Kidney capillary endothelial cell (primary cell): ENCODE measurements at places on chromosomes 4 and X.

DNA sequence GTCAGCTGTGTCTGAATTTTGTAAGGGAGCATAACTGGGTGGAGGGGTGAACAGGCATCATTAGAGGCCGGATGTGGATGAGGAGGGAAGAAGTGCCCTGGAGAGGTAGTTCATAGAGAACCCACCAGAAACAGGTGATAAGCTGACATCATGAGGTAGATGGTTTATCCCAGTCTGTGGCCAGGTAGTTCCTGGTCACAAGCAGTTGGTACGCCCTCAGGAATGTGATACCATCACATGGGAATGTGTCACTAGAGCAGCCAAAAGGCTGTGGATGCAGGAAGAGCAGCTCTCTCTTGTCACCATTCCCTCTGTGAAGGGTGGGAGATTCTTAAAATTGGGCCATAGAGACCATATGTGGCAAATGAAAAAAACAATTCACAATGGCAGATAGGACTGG is 21.9 kb downstream of the MSN start:
- DNase-seq: no peak

GRCh38 chr4:187883836-187884475 is 111.6 kb upstream of the ZFP42 start:
- DNase-seq: no peak

- no peak for DNase-seq
Measured at GRCh38 chr4:117376692-117377091, 291.3 kb upstream of the TRAM1L1 start.

DNA sequence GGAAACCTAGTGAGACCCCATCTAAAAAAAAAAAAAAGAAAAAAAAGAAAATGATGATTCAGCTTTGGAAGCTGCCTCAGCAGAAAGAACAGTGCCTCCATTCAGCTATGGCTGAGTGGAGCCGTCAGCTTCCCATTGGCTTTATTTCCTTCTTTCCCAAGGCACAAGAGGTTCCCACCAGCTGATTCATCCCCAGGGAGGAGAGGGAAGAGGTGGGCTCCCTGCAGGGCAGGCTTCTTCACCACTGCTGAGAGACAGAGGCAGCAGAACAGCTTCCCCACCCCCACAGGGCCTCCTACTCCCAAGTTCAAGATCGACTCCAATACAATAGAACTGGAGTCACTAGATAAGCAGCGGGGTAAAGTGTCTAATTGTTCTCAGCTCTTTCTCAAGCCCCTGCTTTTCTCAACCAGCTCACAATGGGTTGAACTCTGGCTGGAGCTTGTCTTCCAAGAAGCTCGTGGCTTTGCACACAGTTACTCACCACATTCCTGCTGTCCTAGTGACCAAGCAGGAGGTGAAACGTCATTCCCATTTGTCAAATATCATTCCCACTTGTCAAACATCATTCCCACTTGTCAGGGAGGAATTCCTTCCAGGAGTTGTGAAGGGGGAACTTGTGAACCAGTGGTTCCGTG is 47.8 kb downstream of the FHDC1 start:
- DNase-seq: no peak

GRCh38 chrX:14825851-14826250 is 47.0 kb downstream of the FANCB start:
- DNase-seq: no peak

DNA sequence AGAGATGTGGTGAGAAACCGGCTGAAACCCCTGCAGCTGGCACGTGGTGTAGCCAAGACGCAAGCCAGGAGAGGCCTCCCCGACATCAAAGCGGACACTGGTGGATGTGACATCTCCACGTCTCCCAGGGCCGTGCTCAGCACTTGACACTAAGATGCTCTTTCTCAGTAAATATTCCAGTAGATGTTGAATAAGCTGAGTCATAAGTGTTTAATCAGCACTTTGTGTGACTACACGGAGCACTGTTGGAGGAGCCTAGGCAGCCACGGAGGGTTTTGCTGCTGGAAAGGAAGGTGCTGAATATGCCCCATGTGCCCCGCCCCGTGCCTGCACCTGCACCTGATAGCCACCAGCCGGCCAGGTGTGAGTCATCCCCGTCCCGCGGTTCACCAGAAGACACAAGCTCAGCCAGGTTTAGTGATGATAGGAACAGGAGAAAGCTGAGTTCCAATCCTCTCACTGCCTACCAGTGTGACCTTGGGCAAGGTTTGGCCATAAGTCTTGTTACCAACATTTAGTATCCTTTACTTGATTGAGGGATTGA is 29.0 kb upstream of the C4orf50 start:
- DNase-seq: no peak

DNA sequence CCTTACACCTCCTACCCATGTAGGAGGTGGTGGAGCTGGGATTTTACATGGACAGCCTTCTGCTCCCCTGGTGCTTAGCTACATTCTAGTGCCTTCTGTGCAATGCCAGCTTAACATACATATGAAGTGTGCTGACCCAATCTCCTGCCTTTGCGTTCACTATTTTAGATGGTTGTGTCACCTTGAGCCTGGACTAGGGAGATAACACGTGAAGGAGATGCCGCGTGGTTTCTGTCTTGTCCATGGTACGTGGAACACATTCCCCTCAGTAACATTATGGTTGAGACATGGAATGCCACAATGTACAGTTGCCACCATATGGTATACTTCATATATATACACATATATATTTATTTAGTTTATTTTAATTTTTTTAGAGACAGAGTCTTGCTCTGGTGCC is 54.0 kb downstream of the TBL1X start:
- no peak for DNase-seq

- no peak for DNase-seq
Measured at GRCh38 chr4:101279377-101279871, 67.9 kb downstream of the PPP3CA start.

GRCh38 chrX:130085551-130086446 is 24.5 kb downstream of the ELF4 start:
- peak; percentile 68 for DNase-seq

GRCh38 chr4:13309751-13310150 is 174.4 kb downstream of the RAB28 start:
- no peak for DNase-seq

GRCh38 chrX:32896088-32896487 is 315.3 kb downstream of the DMD start:
- no peak for DNase-seq

DNA sequence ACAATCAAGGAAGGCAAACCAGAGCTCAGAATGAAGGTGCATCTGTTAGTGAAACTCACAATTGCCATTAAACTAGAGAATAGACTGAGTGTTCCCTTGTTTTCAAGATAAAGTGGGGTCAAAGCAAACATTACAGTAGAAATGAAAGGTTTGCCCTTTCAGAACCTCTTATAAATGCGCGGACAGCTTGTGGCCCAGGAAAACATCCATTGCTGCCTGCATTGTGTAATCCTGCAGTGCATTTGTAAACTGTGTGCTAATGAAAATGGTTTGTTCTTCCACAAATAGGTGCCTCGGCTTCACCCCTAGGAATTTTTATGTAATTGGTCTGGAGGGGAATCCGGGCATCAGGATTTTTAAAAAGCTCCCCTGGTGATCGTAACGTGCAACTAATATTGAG is 62.8 kb downstream of the SNX25 start:
- DNase-seq: no peak

DNA sequence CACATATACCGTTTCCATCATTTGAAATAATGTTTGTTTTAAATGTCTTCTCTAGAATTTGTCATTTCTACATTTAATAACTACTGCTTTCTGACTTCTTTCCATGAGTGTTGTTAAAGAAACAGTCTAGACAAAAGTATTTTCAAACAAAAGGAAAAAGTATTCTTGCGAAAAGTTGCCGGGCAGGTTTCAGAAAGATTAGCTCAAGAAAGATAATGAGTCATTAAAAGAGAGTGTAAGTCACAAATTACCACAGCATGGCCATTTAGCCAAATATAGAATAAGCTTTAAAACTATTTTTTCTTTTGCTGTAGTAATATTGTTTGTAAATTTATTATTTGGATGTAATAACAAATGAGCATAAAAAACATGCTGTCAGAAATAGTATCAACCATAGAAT is 493.0 kb downstream of the TLL1 start:
- no peak for DNase-seq

GRCh38 chr4:152690706-152691651 is 11.2 kb upstream of the TMEM154 start:
- DNase-seq: no peak

DNA sequence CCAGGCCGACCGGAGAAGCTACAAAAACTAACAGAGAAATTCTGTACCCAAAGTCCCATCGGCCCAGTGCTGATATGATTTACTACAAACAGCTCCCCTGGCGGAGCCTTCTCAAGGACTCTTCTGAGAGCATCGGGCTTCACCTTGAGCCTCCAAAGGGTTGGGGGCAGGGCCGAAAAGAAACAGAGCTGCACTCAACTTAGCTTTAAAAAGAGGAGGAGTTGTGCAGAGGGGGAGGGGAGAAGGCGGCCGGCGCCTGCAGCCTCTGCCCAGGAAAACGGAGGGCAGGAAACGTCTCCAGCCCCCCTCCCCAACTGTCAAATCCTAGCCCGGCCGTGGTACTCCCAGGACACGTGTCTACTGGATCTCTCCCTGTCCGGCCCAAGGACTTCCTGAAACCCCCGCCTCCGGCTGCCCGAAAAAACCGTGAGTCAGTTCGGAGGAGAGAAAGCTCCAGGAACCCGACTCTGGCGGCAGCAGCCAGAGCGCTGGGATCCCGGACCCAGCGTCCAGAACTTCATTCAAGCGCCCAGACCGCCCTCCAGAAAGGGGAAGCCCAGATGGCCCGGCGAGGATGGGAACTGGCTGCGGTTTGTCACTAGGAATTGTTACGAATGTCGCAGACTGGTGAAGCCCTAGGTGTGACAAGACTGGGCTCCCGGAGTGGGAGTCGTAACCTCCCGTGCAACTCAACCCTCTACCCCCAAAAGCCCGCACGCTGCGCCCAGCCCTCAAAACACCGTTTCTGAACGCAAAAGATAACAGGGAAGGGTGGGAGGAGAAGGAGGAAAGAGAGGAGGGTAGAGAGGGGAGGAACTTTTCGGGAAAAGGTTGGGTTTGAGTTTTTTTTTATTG is 973 bp downstream of the ADAMTS3 start:
- DNase-seq: peak; percentile 70

GRCh38 chrX:19579485-19579884 is 64.2 kb upstream of the MAP3K15 start:
- DNase-seq: peak; percentile 10

DNA sequence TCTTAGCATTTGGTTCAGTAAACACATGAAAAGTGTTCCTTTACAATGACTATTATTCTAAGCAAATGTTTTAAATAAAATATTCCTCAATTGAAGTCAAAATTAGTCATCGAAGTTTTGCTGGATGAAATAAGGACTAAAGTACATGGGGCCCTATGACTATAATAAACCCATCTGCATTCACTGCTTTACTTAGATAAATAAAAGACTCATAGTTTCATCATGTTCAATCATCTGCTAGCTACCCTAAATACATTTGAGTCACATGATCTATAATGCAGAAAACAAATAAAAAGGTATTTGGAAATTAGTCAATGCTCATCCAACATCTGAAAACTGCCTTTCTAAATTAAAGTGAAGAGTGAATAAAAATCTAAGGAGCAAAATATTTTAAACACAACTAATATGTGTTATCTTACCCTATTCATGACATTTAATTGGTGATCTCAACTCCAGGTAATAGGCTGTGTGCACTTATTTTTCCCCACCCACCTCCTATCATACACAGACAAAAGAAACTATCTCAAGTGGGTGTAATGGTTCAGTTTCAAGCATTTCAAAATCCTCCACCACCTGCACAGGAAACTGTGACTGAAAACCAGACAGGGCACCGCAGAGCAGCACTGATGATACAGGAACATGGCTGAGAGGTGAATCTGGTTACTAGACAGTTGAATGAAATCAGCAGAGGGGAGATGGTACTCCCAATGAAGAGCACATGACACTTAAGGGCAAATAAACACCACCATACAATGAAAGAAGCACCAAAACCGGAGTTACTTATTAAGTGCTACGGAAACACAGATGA is 78.6 kb downstream of the CAMK2D start:
- DNase-seq: no peak

DNA sequence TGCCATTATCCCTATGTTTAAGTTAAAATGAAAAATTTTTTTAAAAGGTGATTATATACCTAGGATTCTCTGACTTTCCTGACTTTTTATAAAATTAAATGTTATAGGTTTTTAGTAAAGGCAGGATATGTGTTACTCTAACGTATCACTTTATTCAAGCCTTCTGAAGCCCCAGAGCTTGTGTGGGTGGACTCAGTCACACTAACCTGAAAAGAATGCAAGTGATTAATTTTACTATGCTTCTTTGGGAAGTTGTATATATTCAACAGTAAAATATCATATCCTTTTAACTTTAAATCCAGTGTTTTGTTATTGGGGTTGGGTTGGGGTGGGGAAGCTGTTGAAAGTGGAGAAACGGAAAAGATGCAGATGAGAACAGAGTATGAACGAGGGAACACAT is 22.8 kb downstream of the PDLIM3 start:
- no peak for DNase-seq

GRCh38 chrX:126137899-126138298 is 28.2 kb downstream of the DCAF12L2 start:
- peak; percentile 1 for DNase-seq

DNA sequence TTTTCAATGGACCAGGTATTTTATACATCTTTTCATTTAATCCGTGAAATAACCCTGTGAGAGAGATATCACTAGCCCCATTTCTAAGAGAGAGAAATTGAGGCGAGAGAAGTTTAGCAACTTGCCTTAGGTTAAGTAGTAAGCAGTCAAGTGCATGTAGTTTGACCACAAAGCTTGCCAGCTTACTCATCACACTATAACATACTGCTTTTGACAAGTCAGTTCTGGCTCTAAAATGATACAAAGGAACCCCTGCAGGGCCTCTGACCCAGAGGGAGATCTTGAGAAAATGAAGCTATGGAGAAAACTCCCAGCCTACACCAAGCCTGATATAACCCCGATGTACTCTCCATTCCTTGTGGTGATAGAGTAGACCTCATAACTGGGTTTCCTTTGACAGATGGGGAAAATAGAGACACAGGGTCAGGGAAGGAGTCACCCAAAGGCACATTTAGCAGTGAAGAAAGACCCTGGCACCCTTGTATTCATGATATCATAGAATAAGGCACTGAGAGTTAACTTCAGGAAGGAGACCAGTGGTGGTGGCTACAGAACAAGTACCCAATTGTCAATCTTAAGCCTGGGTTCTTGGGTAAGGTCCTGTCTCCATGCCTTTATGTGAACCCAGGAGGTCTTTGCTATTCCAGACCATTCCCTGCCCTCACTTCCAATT is 60.2 kb upstream of the MSN start:
- no peak for DNase-seq

GRCh38 chr4:139167774-139168444 is 9.1 kb downstream of the ELF2 start:
- DNase-seq: peak; percentile 51

GRCh38 chr4:34066126-34066525 is 2178.2 kb downstream of the ARAP2 start:
- no peak for DNase-seq

DNA sequence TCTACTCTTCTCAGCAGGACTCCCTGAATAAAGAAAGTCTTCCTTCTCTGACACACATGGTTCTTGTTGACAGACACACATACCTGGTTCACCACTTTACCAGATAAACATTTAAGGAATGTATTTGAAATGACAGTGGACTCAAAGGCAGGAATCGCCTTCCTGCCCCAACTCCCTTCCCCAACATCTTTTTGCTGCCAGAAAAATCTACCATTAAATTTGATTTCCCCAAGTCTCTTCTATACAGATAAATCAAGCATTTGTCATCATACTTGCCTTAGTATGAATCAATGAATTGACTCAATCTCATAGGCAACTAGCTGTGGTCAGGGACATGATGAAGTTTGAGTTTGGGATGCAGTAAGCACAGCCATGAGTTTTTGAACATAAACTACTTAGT is 23.3 kb upstream of the ANXA5 start:
- DNase-seq: no peak

- no peak for DNase-seq
Measured at GRCh38 chr4:28792917-28793597, 1927.1 kb upstream of the PCDH7 start.

GRCh38 chrX:87664381-87664780 is 146.8 kb downstream of the KLHL4 start:
- DNase-seq: peak; percentile 36
